ENCODE measurements at places on chromosomes 6 and 20.

DNA sequence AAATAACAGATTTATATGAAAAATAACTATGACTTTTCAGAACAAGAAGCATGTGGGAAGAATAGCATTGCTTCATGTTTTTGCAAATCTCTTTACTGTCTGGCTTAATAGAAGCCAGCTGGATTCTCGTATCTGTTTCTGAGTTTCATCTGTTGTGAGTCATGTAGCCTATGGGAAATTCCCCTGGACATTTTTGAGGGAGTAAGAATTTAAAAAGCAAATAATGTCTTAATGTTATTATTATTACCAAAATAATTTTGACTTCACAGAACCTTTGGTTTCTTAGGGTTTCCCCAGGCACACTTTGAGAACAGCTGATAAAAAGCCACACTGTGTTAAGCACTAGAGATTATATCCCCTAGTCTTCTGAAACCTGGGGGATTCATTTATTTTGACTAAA is 75.8 kb downstream of the SYCP2L start:
- DNase-seq, result peak; percentile 5

DNA sequence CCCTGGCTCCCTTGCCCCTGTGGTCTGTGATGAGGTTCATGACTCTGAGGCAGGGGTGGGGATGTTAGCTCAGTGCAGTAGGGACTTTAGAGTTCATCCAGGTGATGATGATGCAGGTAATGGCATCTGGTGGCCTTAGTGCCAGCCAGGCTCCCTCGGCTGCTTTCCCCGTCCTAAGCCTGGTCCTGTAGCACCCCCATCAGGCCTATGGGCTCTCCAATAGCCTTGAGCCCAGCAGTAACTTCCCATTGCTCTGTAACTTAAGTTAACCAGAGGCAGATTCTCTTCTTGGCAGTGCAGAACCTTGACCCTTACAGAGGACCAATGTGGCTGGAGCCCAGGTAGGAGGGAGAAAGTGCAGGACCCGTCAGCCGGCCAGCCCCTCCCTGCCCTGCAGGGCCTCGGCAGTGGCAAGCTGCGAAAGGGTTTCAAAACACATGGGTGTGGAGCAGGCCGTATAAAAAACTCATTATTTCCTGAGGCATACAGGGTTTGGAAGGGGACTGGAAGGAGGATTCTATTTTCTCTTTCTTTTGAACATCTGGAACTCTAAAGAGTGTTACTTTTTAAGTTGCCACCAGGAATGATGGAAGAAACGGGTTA is 406.9 kb downstream of the CDH26 start:
- no peak for DNase-seq

GRCh38 chr6:98516866-98517265 is 317.5 kb upstream of the POU3F2 start:
- DNase-seq, result no peak

GRCh38 chr6:21780679-21781078 is 187.1 kb downstream of the SOX4 start:
- DNase-seq, result no peak

DNA sequence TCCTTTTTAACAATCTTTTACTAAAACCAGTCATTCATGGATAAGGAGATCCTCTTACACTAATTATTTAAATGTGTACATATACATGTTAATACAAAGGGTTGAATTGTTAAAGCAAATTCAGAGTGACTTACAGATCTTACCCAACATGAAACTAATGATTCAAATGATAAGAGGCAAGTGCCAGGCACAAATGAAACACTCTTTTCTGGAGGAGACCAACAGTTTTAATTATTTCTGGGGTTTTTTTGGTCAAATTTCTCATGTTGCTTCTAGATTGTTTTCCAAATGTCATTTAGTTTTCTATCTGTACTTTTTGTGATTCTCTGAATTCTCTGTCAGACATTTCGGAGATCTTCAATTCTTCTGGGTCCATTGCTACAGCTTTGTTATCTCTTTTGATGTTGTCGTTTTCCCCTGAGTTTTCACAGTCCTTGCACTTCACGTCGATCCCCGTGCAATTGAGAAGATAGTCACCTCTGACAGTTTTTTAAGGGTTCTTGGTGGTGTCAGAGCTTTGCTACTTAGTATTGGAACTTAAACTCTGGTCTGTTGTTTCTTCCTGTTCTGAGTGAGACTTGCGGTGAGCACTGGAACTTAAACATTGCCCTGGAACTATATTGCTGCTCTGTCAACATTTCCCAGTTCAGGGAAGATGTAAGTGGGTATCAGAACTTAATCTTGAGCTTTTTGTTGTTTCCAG is 23.2 kb downstream of the MAS1 start:
- no peak for DNase-seq

GRCh38 chr20:10641467-10641866 is 32.3 kb downstream of the JAG1 start:
- no peak for DNase-seq

DNA sequence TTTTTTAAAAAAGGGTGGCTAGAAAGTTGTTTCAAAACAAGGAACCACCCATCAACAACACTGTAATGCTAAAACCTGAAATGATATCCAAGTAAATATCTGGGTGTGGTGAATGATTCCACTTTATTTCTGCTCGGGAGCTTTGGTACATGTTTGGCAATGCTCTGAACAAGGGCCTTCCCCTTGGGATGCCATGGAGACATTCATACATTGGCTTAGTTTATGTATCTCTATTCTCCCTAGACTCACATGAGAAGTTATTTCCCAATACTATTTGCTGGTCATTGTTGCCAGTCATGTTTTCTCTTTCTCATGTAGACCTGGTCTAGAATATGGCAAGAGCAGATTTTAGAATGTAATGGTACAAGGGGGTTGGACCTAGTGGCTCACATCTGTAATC is 22.9 kb downstream of the ADTRP start:
- DNase-seq, result no peak
